Uterus (tissue), 4 donors: ENCODE measurements at places on chromosomes 4 and X.

DNA sequence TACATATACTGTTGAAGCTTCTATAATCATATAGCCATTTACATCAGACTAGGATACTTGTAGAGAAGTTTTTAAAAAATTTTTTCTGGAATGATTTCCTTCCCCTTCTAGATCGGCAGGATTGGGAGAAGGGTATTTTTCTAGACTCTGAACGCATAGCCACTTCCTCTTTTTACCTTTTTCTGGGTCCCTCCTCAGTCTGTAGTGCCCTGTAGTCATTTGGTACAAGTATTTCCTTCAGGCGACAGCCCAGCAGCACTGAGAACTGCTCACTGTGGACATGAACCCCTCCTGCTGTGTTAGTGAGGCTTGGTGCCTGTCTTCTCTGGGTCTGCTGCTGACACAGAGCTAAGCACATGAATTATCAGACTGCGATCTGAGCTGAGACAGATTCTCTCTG is 255.4 kb downstream of the ARHGAP10 start:
- no peaks in the 10 kb centered on the region for H3K27me3 ChIP-seq
- H3K27ac ChIP-seq: no peak overlapping the region
- H3K4me3 ChIP-seq: no peak overlapping the region
- DNase-seq: no peak
- H3K36me3 ChIP-seq: no peaks in the 10 kb centered on the region
- no peaks in the 10 kb centered on the region for H3K4me1 ChIP-seq

- H3K4me1 ChIP-seq: no peaks in the 10 kb centered on the region
- H3K27me3 ChIP-seq: no peaks in the 10 kb centered on the region
- DNase-seq: no peak
- no peaks in the 10 kb centered on the region for H3K36me3 ChIP-seq
Measured at GRCh38 chr4:137960371-137961050, 281.6 kb downstream of the SLC7A11 start.

DNA sequence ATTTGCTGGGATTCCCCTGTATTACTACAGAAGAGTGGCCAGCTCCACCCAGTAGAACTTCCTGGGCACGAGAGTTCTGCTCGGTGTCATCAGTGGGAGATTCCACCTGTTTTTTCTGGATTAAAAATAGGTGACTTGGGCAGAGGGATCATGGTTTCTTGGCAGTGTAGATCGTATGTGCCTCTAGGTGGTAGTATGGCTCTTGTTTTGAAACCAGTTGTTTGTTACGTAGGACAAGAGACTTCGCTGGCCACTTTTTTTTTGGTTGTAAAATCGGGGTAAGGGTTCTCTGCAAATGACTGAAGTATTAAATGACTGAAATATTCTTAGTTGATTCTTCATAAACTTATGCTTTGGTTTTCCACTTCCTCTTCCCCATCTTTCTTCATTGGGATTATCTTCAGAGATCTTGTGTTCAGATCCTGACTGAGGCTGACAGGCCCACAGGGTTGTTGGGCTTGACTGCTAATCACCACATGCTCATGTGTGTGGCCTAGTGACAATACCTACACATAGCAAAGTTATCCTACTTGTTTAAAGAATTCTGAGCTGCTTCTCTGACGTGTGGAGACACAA is 43.8 kb upstream of the WDR1 start:
- no peaks in the 10 kb centered on the region for H3K27me3 ChIP-seq
- no peak for DNase-seq
- no peaks in the 10 kb centered on the region for H3K36me3 ChIP-seq
- no peaks in the 10 kb centered on the region for H3K4me1 ChIP-seq

GRCh38 chrX:14356401-14356800 is 172.9 kb upstream of the GLRA2 start:
- H3K27ac ChIP-seq: no peak overlapping the region
- no peaks in the 10 kb centered on the region for H3K36me3 ChIP-seq
- no peak overlapping the region for H3K4me3 ChIP-seq

DNA sequence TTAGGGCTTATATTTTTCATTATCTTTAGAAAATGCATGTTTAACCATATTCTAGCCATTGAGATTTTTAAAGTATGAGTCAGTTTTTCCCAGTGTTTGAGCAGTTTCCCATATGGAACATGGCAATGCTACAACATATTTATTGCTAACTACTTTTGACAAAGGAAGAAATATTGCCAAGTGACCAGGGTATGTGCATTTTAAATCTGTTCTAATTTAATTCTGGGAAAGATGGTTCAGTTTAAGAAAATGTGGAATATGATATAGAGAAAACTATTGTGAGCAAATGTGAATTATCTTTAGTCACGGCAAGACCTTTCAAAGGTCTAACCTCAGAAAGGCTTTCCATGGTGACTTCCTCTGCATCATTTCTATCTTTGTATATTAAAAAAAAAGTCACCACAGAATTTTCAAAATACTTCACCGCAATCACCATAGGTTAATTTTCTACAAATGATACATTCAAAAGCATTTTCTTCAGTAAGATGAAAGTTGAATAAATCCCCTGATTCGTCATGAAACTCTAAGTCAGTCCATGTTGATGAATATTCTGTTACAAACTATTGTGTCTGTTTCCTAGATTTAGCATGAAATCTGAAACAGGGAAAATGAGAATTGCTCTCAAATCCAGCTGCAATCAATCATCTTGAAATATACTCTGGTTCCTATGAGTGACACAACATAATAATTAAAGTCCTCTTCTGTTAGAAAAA is 2349.0 kb upstream of the TENM3 start:
- H3K27me3 ChIP-seq: no peaks in the 10 kb centered on the region
- H3K36me3 ChIP-seq: no peaks in the 10 kb centered on the region
- H3K4me3 ChIP-seq: no peak overlapping the region
- no peak overlapping the region for H3K27ac ChIP-seq

DNA sequence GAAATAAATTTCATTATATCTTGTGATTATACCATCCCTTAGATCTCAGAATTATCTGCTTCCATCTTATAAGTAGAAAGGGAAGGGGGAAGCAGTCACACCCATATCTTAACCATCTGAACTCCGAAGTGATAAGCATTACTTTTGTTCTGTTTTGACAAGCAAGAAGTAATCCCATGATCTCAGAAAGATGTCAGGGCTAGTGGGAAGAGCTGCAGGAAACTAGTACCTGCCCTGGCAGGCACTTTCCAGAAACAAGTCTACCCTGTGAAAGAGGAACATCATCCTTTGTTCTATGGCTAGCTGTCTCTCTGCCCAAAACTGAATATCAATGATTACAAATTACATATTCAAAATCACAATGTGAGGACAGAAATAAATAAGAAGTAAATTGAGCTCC is 244.4 kb downstream of the SPOCK3 start:
- H3K27me3 ChIP-seq: no peaks in the 10 kb centered on the region
- H3K4me3 ChIP-seq: no peak overlapping the region
- H3K36me3 ChIP-seq: no peaks in the 10 kb centered on the region

GRCh38 chrX:12896935-12897334 is 9.5 kb upstream of the TLR8 start:
- H3K4me3 ChIP-seq: no peak overlapping the region
- H3K4me1 ChIP-seq: no peaks in the 10 kb centered on the region
- no peak for DNase-seq
- no peak overlapping the region for H3K27ac ChIP-seq
- H3K27me3 ChIP-seq: no peaks in the 10 kb centered on the region

- H3K4me3 ChIP-seq: no peak overlapping the region
- DNase-seq: no peak
- no peak overlapping the region for H3K27ac ChIP-seq
- no peaks in the 10 kb centered on the region for H3K27me3 ChIP-seq
- H3K4me1 ChIP-seq: no peaks in the 10 kb centered on the region
- no peaks in the 10 kb centered on the region for H3K36me3 ChIP-seq
Measured at GRCh38 chrX:38052096-38052495, 45.7 kb downstream of the SYTL5 start.

- no peak overlapping the region for H3K4me3 ChIP-seq
- H3K36me3 ChIP-seq: no peaks in the 10 kb centered on the region
- DNase-seq: peak; percentile 31
Measured at GRCh38 chr4:110631584-110632505, 9.0 kb upstream of the PITX2 start.

GRCh38 chr4:185847352-185848097 is 35.5 kb upstream of the SORBS2 start:
- DNase-seq: no peak
- H3K27ac ChIP-seq: no peak overlapping the region
- no peak overlapping the region for H3K4me3 ChIP-seq

- no peaks in the 10 kb centered on the region for H3K4me1 ChIP-seq
- no peak overlapping the region for H3K27ac ChIP-seq
- H3K36me3 ChIP-seq: no peaks in the 10 kb centered on the region
- no peak for DNase-seq
- no peaks in the 10 kb centered on the region for H3K27me3 ChIP-seq
Measured at GRCh38 chr4:23392860-23393458, 496.9 kb downstream of the PPARGC1A start.

DNA sequence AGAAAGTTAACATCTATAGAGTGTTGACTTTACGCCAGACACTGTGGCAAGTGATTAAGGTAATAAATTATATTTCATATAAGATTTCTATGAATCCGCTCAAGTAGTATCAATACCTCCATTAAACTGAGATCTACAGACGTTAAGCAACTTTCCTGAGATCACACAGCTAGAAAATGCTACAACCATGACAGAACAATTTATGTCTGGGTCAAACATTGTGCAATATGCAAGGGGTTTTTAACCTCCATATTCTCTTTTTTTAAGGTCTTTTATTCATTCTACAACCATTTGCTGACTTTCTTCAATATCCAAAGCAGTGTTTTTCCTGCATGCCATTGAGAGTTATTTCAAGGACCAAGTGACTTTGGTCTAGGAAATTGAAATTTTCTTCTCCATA is 10.9 kb downstream of the ASB5 start:
- DNase-seq: no peak
- no peaks in the 10 kb centered on the region for H3K27me3 ChIP-seq
- H3K27ac ChIP-seq: no peak overlapping the region
- no peak overlapping the region for H3K4me3 ChIP-seq

DNA sequence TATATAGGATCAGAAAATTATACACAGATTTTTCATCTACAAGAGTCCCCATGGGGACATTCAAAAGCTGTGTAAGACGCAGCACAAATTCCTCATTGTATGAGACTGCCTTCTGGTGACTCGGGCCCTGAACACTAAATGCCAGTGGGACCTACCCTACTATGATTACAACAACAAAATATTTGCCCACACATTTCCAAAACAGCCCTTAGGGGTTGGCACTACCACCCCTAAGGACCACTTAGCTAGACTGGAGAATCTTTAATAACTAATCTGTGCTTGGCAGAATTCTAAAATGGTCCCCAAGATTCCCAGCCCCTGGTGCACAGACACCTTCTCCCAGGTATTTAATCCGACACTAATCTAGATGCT is 29.1 kb downstream of the UCHL1 start:
- H3K36me3 ChIP-seq: no peaks in the 10 kb centered on the region
- no peak overlapping the region for H3K4me3 ChIP-seq
- H3K4me1 ChIP-seq: no peaks in the 10 kb centered on the region
- DNase-seq: no peak
- H3K27ac ChIP-seq: no peak overlapping the region
- H3K27me3 ChIP-seq: no peaks in the 10 kb centered on the region

GRCh38 chrX:7711167-7711566 is 131.8 kb upstream of the VCX start:
- H3K36me3 ChIP-seq: no peaks in the 10 kb centered on the region
- H3K27me3 ChIP-seq: no peaks in the 10 kb centered on the region
- no peak overlapping the region for H3K4me3 ChIP-seq

DNA sequence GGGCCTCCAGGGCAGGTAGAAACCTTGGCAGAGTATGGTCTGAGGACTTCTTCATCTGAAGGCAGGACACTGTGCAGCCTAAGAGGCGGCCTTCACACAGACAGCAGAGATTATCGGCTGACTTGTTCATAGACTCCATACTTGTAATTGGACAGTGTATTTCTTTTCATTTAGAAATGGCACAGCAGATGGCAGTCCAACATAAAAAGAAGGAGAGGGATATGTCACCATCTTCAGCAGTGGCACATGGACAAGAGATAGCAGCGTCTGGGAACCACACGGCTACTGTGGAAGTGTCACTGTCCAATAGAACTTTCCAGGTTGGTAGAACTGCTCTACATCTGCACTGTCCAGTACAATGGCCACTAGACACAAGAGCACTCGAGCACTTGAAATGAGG is 21.7 kb upstream of the GEMIN8 start:
- no peaks in the 10 kb centered on the region for H3K4me1 ChIP-seq
- no peak for DNase-seq
- no peak overlapping the region for H3K4me3 ChIP-seq
- no peaks in the 10 kb centered on the region for H3K27me3 ChIP-seq

DNA sequence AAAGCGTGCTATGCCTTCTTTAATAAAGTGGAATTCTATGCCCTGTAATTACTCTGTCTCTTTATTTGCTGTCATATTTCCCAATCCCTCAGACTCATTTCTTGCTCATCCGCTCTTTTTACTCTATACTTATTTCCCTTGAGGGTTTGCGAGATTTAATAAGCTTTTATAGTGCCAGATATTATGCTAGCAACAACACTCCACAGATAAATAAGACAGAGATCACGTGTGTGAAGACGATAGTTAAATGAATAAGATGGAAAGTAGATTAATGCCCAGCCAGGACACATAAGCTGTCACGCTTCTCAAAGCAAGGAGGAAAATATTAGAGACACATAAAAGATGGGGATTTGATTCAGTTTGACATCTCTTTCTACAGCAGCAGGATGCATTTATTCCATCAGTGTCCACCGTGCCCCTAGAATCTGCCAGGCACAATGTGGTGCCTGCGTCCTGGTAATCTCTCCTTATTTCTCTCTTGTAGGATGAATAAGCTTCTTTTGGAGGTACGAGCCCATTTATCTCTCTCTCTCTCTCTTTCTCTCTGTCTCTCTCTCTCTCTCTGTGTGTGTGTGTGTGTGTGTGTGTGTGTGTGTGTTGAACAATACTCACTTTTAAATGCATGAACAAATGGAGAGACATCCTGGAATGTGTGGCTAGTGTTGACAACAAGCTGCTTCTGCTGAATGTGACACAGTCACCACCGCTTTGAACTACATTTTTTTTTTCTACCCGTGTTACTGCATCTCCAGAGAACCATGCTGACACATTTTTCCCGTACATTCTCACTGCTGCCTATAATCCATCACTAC is 48.2 kb downstream of the TMEM156 start:
- no peak overlapping the region for H3K27ac ChIP-seq
- H3K27me3 ChIP-seq: no peaks in the 10 kb centered on the region
- no peaks in the 10 kb centered on the region for H3K4me1 ChIP-seq
- H3K4me3 ChIP-seq: no peak overlapping the region
- DNase-seq: no peak
- no peaks in the 10 kb centered on the region for H3K36me3 ChIP-seq

- H3K27ac ChIP-seq: no peak overlapping the region
- no peaks in the 10 kb centered on the region for H3K4me1 ChIP-seq
- no peaks in the 10 kb centered on the region for H3K27me3 ChIP-seq
- H3K4me3 ChIP-seq: no peak overlapping the region
Measured at GRCh38 chr4:104868958-104869357, 277.7 kb upstream of the TET2 start.

DNA sequence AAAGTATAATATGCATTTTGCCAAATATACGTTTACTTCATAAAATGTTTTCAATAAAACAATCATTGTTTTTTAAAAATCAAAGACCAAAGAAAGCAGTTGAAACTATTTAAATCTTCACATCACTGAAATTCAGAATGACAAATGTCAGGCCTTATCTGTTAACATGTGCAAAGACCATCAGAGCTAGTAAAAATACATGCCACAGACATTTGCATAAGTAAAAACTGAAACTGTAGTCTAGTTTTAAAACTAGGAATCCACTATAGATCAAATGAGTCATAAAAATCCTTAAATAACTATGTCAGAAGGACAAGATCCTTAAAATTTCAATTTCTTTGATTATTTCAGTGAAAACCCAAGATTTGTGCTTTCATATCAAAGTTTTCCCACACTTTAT is 24.8 kb downstream of the KLHL15 start:
- H3K27ac ChIP-seq: no peak overlapping the region
- no peaks in the 10 kb centered on the region for H3K4me1 ChIP-seq
- no peaks in the 10 kb centered on the region for H3K27me3 ChIP-seq
